ENCODE measurements at places on chromosomes 3 and 15.

GRCh38 chr3:126279853-126280252 lies 77.4 kb downstream of the KLF15 start:
- DNase-seq = no peak

- no peak for DNase-seq
Measured at GRCh38 chr3:64073158-64073761, 50.0 kb upstream of the PSMD6 start.

- no peak for DNase-seq
Measured at GRCh38 chr3:109175411-109175810, 38.9 kb downstream of the C3orf85 start.

GRCh38 chr3:124876401-124876878 lies 10.7 kb downstream of the ITGB5 start:
- DNase-seq = no peak

All from activated CD4-positive, alpha-beta T cell treated with anti-CD3 and anti-CD28 coated beads, Interleukin-2, amount 50 U/mL, for 4 hours (primary cell).